Activated T-helper 1 cell treated with anti-CD3 and anti-CD28 coated beads, Interleukin-12 subunit alpha, Interleukin-12 subunit beta, Interleukin-2, Interleukin-4 antibody, amounts not matched to agents 30 ng/mL and 10 ng/mL and 1 ng/mL, durations not matched to agents 14 hours and 24 hours and 36 hours (primary cell): ENCODE measurements at places on chromosomes 4 and X.
A peak's percentile ranks its signal among the peaks of the same experiment; 100 is the strongest.

DNA sequence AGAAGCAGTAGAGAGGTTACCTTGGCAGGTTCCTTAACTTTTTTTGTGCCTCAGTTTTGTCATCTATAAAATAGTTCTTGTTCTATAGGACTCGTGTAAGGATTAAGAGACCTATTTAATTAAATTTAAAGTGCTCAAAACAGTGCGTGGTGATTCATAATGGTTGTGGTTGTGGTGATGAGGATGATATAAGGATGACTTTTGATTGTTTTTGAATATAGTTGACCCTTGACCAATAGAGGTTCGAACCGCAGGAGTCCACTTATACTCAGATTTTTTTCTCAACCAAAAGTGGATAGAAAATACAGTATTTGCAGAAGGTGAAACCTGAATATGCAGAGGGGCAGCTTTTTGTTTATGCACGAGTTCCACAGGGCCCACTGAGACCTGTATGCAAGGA lies 14.6 kb downstream of the SMAD1 start:
- no peaks in the 10 kb centered on the region for H3K4me1 ChIP-seq
- no peaks in the 10 kb centered on the region for H3K36me3 ChIP-seq
- H3K27ac ChIP-seq = no peak overlapping the region
- no peak overlapping the region for H3K4me3 ChIP-seq
- H3K27me3 ChIP-seq = peaks cover 13% of the 10 kb centered on the region
- no peak for DNase-seq

GRCh38 chrX:53262189-53262917 lies 19.0 kb downstream of the IQSEC2 start:
- H3K27ac ChIP-seq = peak overlapping the region; percentile 23
- H3K36me3 ChIP-seq = no peaks in the 10 kb centered on the region
- no peak overlapping the region for H3K4me3 ChIP-seq
- no peak for DNase-seq
- H3K4me1 ChIP-seq = peaks cover 28% of the 10 kb centered on the region
- peaks cover 2% of the 10 kb centered on the region for H3K27me3 ChIP-seq

DNA sequence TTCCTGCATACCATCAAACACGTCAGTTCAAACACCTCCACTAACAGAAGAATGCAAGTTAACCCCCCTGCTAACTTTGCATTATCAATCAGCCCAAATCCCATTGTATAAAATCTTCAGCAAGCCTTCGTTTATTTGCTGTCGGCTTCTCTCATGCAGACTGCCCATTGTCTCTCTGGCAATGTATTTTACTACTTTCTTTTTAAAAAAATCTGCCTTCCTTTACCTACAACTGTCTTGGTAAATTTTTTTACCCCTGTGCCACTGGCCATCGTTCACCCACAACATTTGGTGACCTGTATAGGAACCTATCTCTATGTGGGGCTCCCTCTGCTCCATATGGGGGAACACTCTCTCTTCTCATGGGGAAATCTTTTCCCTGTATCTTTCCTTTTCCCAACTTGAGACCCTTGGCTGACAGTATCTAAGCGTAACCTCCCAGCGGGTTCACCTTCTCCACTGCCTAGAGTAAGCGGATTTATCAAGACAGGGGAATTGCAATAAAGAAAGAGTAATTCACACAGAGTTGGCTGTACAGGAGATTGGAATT lies 244.6 kb downstream of the CPXCR1 start:
- no peaks in the 10 kb centered on the region for H3K4me1 ChIP-seq
- no peak overlapping the region for H3K27ac ChIP-seq
- no peak overlapping the region for H3K4me3 ChIP-seq
- H3K36me3 ChIP-seq = no peaks in the 10 kb centered on the region
- H3K27me3 ChIP-seq = no peaks in the 10 kb centered on the region

- H3K4me3 ChIP-seq = no peak overlapping the region
- H3K27ac ChIP-seq = no peak overlapping the region
- DNase-seq = no peak
- H3K4me1 ChIP-seq = peaks cover 9% of the 10 kb centered on the region
Observed at GRCh38 chr4:77104791-77105540, 29.2 kb upstream of the CCNI start.

- H3K4me1 ChIP-seq = no peaks in the 10 kb centered on the region
- no peak overlapping the region for H3K27ac ChIP-seq
- no peak for DNase-seq
- no peak overlapping the region for H3K4me3 ChIP-seq
Observed at GRCh38 chr4:39516407-39516966, 10.8 kb downstream of the UGDH start.

- H3K27ac ChIP-seq = no peak overlapping the region
- H3K36me3 ChIP-seq = no peaks in the 10 kb centered on the region
- H3K4me3 ChIP-seq = no peak overlapping the region
- H3K27me3 ChIP-seq = no peaks in the 10 kb centered on the region
Observed at GRCh38 chr4:91113130-91113706, 986.0 kb downstream of the CCSER1 start.

GRCh38 chr4:13981499-13981898 lies 354.0 kb upstream of the BOD1L1 start:
- no peak overlapping the region for H3K4me3 ChIP-seq
- H3K36me3 ChIP-seq = no peaks in the 10 kb centered on the region
- H3K27ac ChIP-seq = no peak overlapping the region
- H3K4me1 ChIP-seq = no peaks in the 10 kb centered on the region
- no peak for DNase-seq
